ENCODE measurements at places on chromosomes 3 and 15.

DNA sequence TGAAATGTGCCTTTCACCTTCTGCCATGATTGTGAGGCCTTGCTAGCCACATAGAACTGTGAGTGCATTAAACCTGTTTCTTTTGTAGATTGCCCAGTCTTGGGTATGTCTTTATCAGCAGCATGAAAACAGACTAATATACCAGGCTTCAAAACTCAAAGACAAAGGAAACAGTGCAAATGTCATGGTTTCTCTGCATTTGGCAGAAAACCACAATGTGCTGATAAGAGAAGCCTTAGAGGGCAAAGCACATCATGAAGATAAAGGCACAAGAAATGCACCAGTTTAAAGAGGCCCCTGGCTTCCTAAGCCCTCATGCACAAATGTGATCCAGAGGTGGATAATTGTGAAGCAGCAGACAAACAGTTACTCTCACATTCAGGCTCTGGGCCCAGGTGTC, 259.2 kb downstream of the CPNE4 start:
- DNase-seq: no peak

GRCh38 chr3:163306405-163306804, 1771.9 kb downstream of the SI start:
- no peak for DNase-seq

DNA sequence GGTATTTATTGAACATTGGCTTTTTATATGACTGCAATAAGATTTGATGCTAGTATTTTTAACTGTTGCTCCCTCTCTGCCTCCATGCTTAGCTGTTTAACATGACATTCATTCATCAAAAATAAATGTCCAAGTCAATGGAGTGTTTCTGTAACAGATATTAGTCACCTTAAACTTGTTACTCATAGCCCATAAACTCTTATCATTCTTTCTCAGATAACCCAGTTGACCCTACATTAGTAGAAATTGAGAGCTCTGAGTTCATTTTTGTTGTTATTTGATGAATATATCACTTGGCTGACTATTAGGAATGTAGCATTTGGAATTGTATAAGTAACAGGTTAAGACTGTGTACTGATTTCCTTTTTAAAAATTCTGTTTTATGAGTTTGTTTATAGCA, 201.1 kb downstream of the UBE2E2 start:
- DNase-seq: no peak

DNA sequence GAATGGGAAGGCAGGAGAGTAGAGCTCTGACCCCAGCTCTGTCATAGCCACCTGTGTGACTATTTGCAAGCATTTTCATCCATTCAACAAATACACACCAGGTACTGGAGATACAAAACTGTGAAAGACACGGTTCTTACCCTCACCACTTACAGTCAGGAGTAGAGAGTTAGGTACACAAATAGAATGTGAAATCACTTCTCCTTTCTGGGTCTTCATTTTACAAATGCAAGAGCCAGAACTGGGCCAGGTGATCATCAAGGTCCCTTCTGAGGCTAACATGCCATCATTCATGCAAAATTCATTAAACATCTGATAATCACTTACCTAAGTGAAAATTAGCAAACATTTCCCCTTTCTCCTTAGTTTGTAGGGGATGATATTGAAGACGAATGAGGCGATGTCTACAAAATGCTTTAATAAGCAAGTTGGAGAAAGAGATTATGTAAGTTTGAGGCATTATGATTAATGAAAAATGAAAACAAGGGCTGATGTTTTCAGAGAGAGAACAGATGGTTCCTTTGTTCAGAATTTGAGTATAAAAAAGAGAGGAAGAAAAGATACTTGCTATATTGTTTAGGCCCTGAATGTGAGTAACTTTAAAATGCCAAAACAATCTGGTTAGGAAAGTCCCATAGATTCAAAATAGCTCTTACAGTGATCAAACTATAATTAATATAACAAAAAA, 88.6 kb downstream of the LPP start:
- no peak for DNase-seq

GRCh38 chr3:23880703-23881339, 36.0 kb downstream of the NKIRAS1 start:
- DNase-seq: no peak

DNA sequence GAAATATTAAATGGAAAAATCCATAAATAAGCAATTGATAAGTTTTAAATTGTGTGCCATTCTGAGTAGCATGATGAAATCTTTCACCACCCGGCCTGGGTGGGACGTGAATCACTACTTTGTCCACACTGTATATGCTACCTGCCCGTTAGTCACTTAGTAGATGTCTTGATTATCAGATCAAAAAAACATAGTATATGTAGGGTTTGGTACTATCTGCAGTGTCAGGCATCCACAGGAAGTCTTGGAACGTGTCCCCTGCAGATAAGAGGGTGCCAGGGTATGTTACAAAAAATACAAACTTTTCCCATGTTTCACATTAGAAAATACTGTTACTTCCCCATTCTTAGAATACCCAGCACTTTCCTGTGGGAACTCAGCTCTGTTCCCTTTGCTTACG, 35.2 kb downstream of the FAM81A start:
- DNase-seq: no peak

GRCh38 chr3:10389339-10389738, 68.4 kb upstream of the SEC13 start:
- no peak for DNase-seq

GRCh38 chr3:29922992-29923746, 642.3 kb downstream of the RBMS3 start:
- DNase-seq: no peak

DNA sequence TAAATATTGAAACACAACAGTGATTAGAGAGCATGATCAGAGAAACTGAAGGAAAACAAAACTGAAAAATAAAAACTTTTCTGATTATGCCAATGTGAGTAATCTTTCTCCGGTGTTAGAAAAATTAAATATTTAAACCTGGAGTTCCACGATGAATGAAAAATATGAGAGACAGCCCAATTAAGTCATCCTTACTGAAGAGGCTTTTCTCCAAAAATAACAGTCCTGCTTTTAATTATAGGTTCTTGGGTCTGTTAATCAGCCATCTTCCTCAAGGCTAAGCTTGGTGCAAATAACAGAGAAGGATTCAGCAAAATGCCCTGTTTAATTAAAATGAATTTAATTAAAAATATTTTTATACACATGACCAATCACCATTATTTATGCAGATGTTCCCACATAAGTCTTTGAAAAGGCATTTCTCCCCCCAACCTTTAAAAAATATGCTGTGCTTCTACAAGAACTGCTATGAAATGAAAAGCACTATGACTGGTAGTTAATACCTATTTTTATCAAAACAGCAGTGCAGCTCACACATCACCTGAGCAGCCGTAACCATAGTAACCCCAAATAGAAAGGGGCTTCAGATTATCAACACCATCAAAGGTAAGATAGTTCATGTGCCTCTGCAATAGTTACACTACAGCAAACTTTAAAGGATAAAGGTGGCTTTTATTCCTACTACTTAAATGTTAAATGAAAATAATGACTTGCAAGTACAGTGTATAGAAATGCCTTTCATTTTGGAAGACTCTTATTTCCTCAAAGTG, 175.7 kb downstream of the SLC9A9 start:
- no peak for DNase-seq

DNA sequence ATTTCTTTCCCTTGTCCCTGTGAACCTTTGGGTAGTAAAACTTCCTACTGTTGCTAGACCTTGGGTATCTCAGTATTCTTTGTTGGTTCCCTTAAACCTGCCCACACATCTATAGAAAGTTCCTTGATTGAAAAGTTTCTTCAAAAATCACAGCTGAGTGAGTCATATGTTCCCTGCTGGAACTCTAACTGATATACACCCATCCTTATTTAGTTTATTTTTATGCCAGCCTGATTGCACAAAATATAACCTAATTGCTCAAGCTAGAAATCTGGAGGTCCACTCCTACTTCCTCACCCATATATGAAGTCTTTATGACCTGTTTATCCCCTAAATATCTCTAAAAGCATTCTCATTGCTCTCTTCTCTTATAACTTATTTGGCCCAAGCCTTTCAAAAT, 13.7 kb upstream of the GJD2 start:
- no peak for DNase-seq

DNA sequence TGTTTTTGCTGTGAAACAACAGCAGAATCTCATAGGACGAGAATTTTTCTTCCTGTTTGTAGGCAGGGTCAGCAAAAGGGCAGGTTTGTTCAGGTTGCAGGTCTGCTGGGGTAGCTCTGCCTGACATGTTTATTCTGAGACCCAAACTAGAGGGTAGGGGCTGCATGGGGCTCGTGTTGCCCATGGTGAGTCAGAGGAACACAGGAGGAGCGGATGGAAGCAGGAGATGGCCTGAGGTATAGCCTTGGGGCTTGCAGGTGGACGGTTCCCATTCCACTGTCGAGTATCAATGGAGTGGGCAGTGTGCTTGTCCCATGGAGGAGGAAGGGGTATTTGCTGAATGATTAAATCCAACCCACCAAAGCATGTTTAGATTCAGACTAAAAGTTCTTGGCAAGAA, 138.9 kb downstream of the APBA2 start:
- no peak for DNase-seq

GRCh38 chr15:66882251-66883020, 180.4 kb downstream of the SMAD6 start:
- DNase-seq: no peak

GRCh38 chr3:18189282-18190050, 235.7 kb downstream of the SATB1 start:
- DNase-seq: no peak

DNA sequence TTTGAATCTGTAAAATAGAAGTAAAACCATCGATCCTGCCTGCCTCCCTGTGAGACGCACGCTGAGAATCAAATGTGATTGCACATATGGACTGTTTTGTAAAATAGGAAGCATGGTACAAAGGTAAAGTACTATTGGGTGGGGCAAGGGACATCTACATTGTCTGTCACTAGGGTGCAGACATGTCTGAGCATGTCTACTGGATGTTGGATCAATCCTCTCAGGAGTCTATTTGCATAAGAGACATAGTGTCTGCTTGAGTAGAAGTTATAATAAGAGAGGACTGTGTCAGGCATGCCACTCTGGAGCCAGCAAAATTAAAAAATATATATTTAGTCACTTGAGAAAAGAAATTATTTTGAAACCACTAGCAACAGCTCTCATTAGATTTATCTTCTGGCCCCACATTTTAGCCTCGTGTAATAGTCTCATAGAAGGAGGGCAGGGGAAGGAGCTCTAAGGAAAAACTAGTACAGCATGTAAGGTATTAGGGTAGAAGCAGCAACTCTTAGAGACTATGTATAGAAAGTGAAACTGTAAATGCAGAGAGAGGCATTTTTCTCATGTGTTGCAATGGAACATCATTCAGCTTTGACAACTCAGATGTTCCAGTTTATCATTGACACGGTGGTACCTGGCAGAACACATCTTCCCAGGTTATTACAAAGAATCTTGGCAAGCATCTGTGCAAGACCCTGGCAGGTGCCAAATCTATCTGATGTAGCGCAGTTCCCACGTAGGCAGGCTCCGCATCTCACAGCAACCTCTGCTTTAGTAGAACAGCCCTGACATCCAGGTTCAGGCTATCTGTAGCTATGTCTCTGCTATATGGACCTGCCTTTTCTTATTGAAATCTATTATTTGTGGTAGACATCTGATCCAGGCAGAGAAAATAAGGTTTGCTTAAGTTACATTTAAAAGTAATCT, 85.2 kb upstream of the CHL1 start:
- no peak for DNase-seq

DNA sequence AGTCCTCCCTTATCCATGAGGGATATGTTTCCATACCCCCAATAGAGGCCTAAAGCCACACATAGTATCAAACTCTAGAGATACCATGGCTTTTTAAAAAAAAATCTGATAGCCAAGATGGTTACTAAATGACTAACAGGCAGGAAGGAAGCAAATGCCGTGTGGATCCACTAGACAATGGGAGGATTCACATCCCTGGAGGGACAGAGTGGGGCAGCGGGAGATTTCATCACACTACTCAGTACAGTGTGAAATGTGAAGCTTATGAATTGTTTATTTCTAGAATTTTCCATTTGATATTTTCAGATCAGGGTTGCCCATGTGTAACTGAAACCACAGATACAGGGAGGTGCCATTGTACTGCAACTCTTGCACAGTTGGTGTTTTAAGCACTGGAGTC, 826.6 kb downstream of the SQOR start:
- DNase-seq: no peak

GRCh38 chr3:150727653-150728502, 24.2 kb upstream of the ERICH6 start:
- DNase-seq: no peak

- DNase-seq: no peak
Observed at GRCh38 chr15:74123131-74123429, 7.3 kb upstream of the ISLR2 start.

DNA sequence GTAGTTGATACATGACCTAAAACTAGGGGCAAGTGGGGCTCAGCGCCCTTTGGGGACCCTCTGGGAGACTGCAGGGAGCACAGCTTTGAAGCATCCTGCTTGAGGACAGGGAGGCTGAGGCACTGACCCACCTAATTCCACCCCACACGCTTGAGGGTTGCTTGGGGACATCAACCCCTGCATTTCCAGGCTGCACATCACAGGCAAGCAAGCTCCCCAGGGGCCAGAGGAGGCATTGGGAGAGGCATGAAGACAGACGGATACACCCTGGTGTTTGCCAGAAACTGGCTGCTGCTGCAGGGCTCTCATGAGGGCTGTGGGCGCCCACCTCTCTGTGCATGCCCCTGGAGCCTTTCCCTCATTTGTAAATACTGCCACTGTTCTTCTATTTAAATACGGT, 99.3 kb downstream of the ABHD5 start:
- DNase-seq: no peak

GRCh38 chr3:169083163-169083562, 580.3 kb downstream of the MECOM start:
- DNase-seq: no peak

DNA sequence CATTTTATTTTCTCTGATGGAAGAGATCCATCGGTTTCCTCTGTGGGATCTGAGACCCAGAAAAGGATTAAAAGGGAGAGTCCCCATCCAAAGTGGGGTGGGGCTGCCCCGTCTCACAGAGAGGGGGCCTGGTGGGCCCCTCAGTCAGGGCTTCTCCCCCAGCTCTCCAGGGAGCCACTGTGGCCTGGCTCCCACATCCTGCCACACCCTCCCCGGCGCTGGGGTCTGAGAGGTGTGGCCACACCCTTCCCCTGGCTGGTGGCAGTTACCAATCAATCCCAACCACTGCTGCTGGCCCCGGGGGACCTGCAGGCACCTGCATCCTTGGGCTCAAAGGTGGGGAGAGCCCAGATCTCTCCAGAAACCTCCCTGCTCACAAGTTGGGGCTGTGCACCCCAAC, 161.8 kb upstream of the IQSEC1 start:
- peak; percentile 12 for DNase-seq

GRCh38 chr15:77052556-77052955, 18.4 kb downstream of the TSPAN3 start:
- no peak for DNase-seq

- DNase-seq: no peak
Observed at GRCh38 chr15:73992594-73992898, 451 bp upstream of the STOML1 start.

DNA sequence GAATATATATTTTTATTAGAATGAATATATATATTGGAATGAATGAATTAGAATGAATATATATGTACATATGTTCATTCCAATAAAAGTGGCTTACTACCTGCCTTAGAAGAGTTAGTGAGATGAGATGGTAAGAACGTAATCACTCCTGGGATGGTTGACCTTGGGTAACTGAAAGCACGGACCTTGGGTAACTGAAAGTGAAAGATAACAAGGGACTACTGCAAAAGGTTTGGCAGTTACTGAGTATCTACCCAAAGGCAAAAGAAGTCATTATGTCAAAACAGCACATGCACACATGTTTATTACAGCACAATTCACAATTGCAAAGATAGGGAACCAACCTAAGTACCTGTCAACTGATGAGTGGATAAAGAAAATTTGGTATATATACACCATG, 16.5 kb downstream of the ARNT2 start:
- DNase-seq: no peak

- no peak for DNase-seq
Observed at GRCh38 chr3:115275896-115276295, 128.8 kb upstream of the ZBTB20 start.

Measured in activated gamma-delta T cell treated with Interleukin-2 at 50 U/mL for 16 hours (primary cell).